Stimulated activated CD4-positive, alpha-beta T cell treated with anti-CD3 and anti-CD28 coated beads, Interleukin-15, amount 100 ng/mL, for 24 hours (primary cell): ENCODE measurements at places on chromosomes 1 and 21.
A peak's percentile ranks its signal among the peaks of the same experiment; 100 is the strongest.

GRCh38 chr1:194295685-194296084 lies 1109.3 kb upstream of the B3GALT2 start:
- DNase-seq = no peak

DNA sequence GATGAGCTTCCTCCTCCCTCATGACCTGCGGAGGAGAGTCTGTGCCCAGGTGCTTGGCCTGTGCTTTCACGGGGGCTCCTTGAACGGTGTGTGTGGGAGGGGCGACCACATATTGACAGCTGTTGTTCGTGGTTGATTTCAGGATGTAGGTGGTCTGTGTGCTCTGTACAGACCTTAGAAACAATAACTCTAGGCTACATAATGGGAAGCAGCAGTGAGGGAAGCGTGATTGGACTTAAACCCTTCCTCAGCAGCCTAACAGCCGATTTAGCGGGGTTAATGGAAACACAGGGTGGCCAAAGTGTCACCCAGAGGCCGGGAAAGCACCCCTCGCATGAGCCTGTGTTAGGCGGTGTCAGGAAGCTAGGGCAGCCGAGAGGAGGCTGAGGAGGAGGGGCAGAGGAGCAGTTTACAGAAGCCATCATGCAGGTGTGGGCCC lies 56.0 kb downstream of the TBCE start:
- DNase-seq = peak; percentile 30

- DNase-seq = peak; percentile 39
These were observed 88.4 kb downstream of the LRRC8C start for GRCh38 chr1:89721351-89721750.

DNA sequence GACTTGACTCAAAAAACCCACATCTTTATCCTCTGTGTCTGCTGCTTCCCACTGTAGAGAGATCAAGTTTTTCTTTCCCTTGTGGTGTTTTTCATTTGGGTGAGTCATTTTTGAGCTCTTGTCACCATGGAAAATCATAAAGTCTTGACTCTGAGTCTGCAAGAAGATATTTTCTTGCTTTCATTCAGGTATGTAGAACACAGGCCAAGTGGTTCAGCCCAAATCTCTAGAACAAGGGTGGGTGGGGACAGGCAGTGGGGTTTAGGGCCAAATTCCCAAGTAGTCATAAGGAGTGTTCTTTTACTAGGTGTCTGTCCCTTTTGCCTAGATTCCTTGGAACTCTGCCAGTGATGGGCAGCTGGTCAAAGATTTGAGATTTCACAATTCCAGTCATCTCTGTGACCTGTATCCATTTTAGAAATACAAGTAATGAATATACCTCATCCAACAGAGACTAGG lies 21.5 kb upstream of the ARHGAP29 start:
- no peak for DNase-seq

- no peak for DNase-seq
These were observed 12.7 kb upstream of the AK2 start for GRCh38 chr1:33049371-33049770.
